NCI-H1105 (cell line): ENCODE measurements at places on chromosomes 5 and 9.

DNA sequence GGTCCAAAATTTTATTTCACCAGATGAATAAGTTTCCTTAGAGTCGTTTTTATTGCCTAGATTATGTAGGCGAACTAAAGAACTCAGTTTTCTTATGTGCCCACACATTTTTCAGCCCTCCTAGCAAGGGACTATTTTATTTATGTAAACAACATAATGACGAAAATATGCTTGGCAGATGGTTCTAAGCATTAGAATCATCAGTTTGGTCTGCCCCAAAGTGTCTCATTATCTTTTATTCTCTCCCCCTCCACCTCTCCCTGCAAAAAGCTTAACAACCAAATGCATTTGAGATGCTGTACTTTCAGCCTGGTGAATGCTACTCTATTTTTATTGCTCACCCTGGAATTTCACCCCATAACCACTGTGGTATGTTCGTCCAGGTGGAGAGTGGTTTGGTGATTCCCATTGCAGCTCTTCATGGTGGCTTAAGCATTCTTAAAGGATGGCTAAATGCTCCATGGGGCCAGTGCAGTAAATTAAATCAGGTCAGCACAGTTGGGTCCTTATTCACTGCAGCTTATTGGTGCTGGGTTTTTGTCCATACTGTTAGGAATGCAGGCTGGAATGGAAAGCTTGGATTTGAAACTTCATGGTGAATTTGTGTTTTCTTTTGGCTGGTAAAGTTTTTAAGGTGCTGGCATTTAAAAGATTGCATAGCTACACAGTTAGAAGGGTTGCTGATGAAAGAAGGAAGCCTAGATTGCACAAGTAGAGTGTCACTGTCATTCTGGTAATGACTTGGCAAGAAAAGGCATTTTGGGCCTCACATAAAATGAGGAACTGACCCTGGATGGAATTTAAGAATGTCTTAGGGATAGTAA lies 39.2 kb downstream of the TLE4 start:
- no peak for DNase-seq

GRCh38 chr5:56093970-56094369 lies 99.2 kb upstream of the IL6ST start:
- DNase-seq: no peak

GRCh38 chr5:141628175-141628788 lies 8.4 kb downstream of the HDAC3 start:
- no peak for DNase-seq

GRCh38 chr5:148740966-148741742 lies 85.3 kb upstream of the ADRB2 start:
- peak; percentile 7 for DNase-seq

DNA sequence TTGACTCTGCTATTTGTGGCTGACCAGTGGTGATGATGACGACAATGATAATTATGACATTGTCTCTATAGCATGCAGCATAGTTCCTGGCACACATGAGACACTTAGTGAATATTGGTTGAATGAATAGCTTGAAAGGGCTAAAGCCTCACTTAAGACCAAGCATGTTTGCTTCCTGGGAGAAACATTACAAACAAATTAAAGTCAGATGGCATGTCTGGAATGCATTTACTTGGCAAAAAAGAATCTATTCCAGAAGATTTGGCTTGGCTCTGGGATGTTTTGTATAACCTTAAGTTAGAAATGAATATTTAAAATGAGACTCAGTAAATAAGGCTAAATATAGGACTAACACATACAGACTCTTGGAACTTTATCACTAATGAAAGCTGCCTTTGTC lies 21.6 kb downstream of the GAS1 start:
- DNase-seq: no peak

DNA sequence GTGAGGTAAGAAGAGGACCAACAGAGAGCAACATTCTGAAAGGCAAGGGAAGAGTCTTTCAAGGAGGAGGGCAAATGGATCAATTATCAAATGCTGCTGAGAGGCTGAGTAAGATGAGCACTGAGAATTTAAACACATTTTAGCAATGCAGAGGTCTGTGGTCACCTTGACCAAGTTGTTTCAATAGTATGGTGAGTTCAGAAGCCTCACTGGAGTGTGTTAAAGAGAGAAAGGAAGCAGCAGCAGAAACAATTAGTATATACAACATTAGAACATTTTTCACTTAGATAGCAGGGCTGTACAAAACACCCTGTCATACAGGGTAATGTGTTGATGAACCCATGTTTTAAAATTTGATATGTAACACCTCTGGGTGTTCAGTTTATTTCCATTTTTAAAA lies 131.5 kb downstream of the NR6A1 start:
- no peak for DNase-seq

- DNase-seq: no peak
Measured at GRCh38 chr5:88298425-88298824, 29.8 kb upstream of the TMEM161B start.

DNA sequence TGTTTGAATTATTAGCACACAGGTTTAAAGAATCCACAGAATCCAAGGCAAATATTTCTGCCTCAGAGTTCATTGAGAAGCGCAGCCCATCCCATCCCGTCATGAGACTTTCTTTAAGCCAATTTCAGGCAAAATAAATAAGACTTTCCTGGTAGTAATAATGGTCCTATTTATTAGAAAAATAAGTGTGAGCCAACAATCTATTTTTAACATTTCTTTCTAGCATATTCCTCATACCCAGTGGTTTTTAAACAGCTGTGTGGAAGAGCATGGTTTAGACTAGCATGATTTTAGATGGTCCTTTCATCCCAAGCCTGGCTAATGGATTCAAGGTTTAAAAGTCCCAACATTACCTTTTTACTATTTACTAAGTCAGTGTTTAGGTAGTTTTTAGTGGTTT lies 125.8 kb downstream of the SCAMP1 start:
- DNase-seq: no peak

DNA sequence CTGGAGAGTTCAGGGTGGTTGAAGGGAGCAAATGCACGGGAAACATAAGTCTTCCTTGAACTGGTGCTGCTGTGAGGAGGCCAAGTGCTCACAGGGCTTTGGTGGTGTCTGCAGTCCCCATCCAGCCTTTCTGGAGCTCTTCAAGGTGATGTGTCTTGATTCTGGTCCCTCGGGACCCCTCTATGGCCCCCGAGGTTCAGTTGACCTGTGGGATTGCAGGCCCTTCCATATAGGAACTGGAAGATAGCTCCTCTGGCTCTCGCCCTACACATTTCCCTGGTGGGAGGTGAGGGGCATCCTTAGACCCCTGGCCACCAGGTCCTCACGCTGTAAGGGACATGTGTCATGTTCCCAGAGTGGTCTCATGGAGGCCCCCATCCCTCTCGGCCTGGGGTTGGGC lies 191.8 kb downstream of the GADD45G start:
- DNase-seq: no peak

DNA sequence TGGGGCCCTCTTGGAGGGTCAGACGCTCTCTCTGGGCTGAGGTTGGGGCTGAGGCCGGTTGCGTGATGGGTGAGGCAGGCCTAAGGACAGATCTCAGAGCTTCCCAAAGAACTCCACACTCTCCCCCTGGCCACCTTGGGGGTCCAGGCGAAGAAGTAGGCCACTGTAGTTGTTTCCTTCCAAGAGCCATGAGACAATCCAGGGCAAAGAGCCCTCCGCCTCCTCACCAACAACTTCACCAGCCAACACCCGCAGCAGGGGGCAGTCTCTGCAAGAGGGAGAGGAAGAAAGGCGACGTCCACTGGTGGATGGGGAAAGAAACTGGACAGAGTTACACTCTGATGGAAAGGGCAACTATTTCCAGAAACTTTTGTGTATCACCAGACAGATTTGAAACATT lies 10.7 kb downstream of the SLC35A4 start:
- DNase-seq: no peak

- no peak for DNase-seq
Measured at GRCh38 chr5:17282283-17283120, 65.1 kb downstream of the BASP1 start.

GRCh38 chr5:140633021-140633471 lies at the start of gene CD14:
Gene CD14, minus strand, starts transcription at chr5:140633175. Its CDS starts 104 bp downstream, at chr5:140633071.
- no peak for DNase-seq

- DNase-seq: no peak
Measured at GRCh38 chr9:134870746-134871662, 9.6 kb upstream of the FCN2 start.

GRCh38 chr5:79173626-79174025 lies 62.0 kb downstream of the BHMT start:
- peak; percentile 10 for DNase-seq

DNA sequence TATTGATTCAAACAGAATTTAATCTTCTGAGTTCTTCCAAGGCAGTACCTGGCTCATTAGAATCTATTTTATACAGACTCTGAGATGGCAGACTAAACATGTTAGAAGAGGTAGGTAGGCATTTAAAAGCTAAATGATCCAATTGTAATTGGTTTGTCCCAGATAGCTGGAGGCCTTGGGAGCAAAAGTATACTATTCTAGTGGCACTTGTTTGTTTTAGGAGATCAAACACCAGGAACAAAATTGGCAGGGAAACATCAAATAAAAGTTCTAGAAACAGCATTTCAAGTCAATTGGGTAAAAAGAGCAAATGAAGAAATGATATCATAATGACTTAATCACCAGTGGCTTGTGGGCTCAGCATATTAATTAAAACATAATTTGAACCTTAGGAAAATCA lies 521.4 kb downstream of the PRR16 start:
- no peak for DNase-seq

GRCh38 chr5:12242950-12243888 lies 339.0 kb upstream of the CTNND2 start:
- no peak for DNase-seq

GRCh38 chr9:136020206-136020605 lies 59.0 kb upstream of the UBAC1 start:
- no peak for DNase-seq

GRCh38 chr5:16446993-16447392 lies 18.6 kb downstream of the ZNF622 start:
- no peak for DNase-seq

DNA sequence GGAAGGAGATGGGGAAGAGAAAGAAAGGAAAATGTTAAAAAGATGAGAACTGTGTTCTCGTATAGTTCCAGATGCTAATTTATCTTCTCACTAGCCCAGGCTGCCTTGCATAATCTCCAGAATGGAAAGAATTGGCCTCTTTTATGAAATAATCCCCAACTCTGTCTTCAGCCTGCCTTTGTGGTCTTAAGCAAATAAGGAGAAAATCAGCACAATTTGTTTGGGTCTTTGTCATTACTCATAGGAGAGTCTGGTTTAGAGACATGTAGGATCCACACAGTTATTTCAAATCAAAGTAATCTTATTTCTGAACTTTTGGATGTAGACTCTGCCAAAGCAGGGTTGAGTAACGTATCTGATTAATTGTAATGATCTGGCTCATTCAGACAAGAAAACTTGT lies 50.7 kb upstream of the CAMK4 start:
- no peak for DNase-seq

DNA sequence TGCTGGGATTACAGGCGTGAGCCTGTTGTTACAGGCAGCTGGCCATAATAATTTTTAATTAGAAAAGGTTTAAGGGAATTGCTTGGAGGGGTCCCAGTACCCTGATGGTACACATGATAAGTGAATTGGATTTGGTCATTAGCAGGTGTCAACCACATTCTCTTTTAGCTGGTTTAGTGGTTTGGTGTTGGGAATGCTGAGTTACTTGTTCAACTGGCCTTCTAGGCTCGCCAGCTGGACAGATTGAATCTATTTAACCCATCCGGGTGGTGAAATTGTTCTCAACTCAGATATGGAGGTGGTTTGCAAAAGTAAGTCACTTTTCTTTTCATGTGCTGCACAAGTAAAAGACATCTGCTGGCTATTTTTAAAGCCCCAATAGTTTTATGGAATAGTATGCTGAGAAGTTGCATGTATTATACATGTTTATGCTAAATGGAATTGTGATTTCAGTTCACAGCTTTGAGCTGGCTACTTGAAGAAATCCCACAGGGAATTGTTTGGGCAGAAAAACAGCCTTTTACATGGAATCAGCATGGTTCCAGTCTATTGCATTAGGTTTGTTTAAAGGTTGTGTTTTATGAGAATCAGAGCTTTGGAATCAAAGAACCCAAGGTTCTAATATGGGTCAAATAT lies 149.8 kb upstream of the SLC28A3 start:
- no peak for DNase-seq

DNA sequence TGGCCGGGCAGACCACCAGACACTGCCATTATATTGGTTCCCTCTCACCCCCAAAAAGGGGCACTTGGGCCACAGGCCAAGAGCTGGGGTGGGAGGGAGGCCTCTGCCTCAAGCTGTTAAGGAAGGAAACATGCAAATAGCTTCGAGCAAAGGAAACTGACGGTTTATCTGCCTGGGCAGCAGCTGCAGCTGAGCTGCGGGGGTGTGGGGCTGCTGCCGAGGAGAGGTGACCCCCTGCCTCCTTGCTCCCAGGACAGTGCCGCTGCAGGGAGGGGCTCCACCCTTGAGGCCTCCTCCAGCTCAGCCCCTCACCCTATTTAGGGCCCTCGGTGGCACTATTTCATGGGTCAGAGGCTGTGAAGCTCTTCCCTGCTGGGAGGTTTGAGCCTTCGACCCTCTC lies 789 bp downstream of the DOK3 start:
- no peak for DNase-seq

- no peak for DNase-seq
Measured at GRCh38 chr9:85404911-85405565, 336.7 kb downstream of the AGTPBP1 start.

DNA sequence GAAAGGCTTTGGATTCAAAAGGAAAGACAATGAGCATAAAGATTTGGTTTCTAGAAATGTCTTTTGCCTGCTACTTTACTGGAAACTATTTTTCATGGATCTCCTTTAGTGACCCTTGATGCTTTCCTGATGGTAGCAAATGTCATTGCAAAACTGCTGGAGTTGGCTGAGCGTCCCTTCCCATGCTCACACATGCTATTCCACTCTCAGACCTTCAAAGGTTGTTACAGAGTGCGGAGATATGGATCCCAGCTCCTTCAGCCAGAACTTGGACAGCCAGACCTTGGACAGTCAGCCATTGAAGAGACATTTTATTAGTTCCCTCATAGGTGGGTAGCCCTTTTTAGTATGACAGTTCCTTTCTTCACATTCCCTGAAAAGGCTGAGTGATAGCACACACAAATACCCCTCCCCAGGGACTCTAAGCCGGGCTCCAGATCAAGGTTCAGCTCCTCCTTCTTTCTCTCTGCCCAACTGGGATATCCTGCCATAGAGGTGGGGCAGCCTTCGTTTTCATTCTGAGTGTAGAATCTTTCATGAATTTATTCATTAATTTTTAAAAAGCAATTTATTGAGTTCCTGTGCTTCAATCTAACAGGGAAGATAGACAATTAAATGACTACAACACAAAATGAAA lies 153.3 kb upstream of the SLC44A1 start:
- DNase-seq: no peak

- no peak for DNase-seq
Measured at GRCh38 chr5:109935833-109936490, 246.2 kb downstream of the MAN2A1 start.

DNA sequence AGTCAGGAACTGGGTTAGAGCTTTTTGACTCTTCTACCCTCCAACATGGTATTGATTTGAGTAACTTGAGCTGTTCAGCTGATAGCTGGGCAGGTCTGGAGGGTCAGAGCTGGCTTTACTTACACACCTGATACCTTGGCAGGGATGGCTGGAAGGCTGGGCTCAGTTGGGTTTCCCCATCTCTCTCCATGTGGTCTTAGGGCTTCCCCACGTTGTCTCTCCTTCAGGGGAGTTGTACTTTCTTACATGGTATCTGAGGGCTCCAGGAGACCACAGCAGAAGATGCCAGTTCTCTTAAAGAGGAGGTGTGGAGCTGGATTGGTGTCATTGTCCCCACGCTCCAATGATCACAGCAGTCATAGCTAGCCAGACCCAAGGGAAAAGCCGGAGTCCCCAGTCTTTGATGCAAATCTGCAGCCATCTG lies 25.6 kb downstream of the ISOC1 start:
- no peak for DNase-seq
